Activated CD4-positive, alpha-beta T cell treated with anti-CD3 and anti-CD28 coated beads for 48 hours (primary cell): ENCODE measurements at places on chromosomes 1 and 21.

DNA sequence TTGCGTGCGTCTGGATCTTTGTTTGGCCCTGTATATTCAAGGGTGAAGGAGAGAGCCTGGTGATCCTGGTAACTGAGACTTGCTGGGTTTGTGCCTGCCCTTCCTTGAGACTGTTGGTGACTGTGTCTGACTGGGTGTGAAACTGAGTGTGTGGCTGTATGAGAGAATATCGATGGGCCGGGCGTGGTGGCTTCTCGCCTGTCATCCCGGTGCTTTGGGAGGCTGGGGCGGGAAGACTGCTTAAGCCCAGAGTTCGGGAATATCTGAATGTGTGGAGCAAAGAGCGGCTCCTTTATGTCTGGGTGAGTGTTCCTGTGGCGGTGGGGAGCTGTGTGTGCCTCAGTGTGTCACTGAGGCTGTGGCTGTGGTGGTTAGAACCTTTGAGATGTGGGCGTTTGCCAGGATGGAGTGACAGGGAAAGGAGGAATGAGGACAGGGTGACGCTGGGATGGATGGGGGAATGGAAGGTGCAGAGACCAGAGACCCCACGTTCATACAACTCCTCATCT lies 2.7 kb upstream of the MARCKSL1 start:
- no peak for DNase-seq

GRCh38 chr1:25608488-25609178 lies 8.0 kb upstream of the MAN1C1 start:
- peak; percentile 94 for DNase-seq

- DNase-seq = no peak
These were observed 58.4 kb downstream of the S1PR1 start for GRCh38 chr1:101295209-101295608.

- DNase-seq = peak; percentile 5
These were observed 558 bp upstream of the BTG3 start for GRCh38 chr21:17613242-17613676.

GRCh38 chr21:26138615-26139257 lies 31.8 kb downstream of the APP start:
- no peak for DNase-seq

DNA sequence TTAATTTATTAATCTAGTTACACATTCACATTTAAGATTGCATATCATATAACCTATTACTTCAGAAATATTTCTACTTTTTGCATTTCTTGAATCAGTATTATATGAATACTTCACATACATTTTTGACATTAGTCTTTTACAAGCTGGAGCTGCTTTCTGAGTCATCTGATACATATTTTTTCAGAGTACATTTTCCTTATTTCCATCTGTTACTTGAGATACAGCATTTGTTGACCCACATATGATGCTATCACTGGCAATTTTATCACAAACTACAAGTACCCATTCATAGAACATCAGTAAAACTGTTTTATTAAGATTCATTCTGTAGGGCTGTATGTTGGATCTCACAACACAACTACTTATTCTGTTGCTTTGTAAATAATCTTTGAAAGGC lies 367.2 kb upstream of the ST6GALNAC5 start:
- DNase-seq = no peak

- no peak for DNase-seq
These were observed 51.8 kb upstream of the TRABD2B start for GRCh38 chr1:48048980-48049379.

DNA sequence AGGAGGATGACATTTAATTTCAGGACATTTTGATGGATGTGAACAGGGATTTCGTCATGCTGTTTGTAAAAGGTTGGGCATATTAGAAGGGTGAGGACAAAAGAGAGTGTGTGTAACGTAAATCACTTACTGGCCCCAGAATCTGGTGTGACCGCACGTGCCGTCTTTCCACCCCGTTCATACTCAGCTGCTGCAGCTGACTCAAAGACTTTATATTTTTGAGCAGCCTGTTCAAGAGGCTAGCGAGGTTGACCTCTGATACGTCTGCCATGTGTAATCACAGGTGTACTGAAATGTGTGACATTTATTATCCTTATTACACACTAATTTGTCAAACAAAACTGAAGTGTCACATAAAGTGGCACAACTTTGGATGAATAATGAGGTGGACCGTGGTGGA lies 66.5 kb upstream of the ERRFI1 start:
- DNase-seq = no peak

GRCh38 chr1:109111386-109112055 lies 2.4 kb upstream of the ELAPOR1 start:
- DNase-seq = no peak

DNA sequence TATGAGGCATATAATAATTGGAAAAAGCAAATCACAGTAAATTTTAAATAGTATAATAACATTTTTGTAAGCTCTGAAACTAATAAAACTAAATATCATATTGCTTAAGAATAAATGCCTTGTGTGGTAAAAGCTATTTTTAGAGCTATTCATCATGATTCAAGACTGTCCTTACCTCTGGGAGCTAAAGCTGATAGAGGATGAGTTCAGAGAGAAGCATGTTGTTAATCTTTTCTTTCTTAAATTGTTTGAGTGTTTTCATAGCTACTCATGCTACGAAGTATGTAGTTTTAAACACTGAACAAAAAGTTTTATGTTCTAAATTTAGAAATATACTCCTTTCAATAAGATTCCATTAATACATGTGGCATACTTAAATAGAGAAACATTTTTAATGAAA lies 30.5 kb downstream of the IFI16 start:
- DNase-seq = no peak

- no peak for DNase-seq
These were observed 43.7 kb downstream of the ITPKB start for GRCh38 chr1:226695335-226695900.

- DNase-seq = no peak
These were observed 292.3 kb downstream of the USP25 start for GRCh38 chr21:16022116-16022515.

DNA sequence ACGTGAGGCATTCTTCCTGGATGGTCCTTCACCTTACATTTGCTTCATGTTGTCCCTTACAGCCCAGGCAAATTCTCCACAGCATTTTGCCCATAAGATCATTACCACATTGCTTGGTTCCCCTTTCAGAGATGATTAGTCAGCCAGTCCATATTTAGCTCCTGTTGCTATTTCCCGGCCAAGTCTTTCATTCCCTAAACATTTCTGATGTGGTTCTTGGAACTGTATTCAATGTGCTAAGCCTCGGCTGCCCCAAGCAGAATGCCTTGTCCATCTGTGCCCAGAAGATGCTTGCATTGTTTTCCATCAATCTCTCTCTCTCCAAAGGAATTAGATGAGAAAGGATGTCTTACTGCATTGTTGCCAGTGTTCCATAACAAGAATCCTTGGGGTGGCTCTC lies 420.9 kb upstream of the CAMK1G start:
- no peak for DNase-seq

DNA sequence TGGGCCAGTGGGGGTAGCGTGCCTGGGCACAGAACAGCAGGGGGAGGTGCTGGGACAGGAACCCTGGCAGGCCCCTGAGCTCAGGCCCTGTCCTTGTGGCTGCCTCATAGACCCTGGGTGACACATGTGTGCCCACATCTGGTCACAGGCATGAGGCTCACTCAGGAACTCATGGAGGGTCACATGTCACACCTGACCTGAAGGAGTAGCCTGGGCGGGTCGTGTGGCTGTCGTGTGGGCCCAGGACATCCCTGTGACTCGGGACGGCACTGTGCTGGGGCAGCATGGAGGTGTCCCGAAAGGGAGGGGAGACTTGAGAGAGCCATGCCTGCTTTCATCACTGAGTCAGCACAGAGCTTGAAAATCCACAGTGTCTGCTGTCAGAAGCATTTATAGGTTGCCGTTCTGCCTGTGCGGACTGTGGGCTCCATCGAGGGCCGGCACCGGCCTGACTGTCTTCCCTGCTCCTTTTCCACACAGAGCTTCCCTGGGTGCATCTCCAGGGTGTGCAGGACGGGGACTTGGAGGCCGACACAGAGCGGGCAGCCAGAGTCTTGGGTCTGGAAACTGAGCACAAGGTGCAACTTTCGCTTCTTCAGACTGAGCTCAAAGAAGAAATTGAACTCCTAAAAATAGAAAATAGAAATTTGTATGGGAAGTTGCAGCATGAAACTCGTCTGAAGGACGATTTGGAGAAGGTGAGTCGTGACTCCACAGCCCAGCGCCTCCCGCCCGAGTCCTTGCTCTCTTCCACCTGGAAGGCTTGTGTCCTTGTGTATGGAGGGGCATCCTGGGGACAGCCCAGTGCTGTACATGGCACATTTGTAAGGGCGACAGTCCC lies 32.8 kb downstream of the PCNT start:
- DNase-seq = no peak

DNA sequence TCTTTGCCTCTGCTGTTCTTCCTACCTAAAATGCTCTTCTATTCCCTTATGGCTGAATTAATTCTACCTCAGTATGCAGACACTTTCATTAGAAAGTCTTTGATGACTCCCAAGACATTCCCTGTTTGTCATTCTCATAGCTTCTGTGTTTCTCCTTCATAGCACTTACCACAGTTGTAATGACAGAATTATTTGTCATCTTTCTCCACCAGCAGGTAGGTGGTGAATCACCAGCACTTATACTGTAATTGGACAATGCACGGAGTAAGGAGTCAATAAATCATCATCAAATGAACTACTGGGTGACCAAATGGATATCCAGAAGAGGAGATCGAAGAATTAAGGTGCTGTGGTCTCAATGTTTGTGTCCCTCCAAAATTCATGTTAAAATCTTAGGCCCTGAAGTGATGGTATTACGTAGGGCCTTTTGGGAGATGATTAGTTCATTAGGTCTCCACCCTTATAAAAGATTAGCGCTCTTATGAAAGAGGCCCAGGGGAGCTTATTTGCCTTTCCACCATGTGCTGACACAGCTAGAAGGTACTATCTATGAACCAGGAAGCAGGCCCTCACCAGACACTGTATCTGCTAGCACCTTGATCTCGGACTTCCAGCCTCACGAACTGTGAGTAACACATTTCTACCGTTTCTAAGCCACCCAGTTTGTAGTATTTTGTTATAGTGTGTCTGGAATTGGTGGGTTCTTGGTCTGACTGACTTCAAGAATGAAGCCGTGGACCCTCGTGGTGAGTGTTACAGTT lies 2.4 kb upstream of the CCT8 start:
- DNase-seq = no peak

GRCh38 chr1:11874258-11874562 lies 15.5 kb upstream of the NPPB start:
- no peak for DNase-seq

- no peak for DNase-seq
These were observed 8.6 kb upstream of the FOXE3 start for GRCh38 chr1:47407481-47407880.

- DNase-seq = no peak
These were observed 62.9 kb downstream of the NID1 start for GRCh38 chr1:236002025-236002390.

- DNase-seq = no peak
These were observed 86.9 kb downstream of the ADARB1 start for GRCh38 chr21:45161038-45161945.

DNA sequence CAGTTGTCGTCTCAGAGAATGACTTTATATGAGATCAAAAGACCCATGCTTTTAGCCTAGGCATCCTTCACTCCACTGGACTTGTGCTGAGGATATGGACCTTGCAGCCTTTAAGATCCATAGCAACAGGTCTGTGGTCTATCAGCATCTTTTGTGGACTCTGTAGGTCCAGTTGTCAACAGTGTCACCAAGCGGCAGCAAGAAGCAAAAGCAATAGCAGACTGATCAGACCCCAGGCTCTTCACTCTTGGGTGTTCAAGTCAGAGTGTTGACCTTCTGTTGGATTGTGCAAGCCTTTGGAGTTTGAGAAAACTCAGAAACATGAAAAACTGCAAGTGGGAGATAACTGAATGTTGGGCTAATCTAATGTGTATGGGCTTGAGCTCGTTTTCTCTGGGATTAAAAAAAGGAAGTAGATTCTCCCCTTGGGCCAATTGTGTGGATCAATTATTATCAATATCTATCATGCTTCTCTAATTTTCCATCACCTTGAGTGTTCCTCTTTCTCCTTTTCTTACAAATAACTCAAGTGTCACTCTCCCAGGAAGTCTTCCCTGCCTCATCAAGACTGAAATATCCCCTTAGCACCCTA lies 144.2 kb downstream of the LYPLAL1 start:
- DNase-seq = no peak

GRCh38 chr1:47179017-47179987 lies 10.5 kb downstream of the PDZK1IP1 start:
- DNase-seq = peak; percentile 90

DNA sequence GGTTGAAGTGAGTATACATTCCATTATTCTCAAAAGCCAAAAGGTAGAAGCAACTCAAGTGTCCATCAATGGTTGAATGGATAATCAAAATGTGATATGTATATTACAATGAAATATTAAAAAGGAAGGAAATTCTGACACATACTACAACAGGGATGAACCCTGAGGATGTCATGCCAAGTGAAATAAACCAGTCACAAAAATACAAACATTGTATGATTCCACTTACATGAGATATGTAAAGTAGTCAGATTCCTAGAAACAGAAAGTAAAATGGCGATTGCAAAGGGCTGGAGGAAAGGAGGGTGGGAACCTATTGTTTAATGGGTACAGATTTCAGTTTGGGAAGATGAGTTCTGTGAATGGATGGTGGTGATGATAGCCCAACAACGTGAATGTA lies 5.8 kb downstream of the SLC44A3 start:
- DNase-seq = no peak
